Amniotic stem cell (primary cell): ENCODE measurements at places on chromosomes 7 and 10.

GRCh38 chr10:80075781-80076180, 2.7 kb upstream of the TMEM254 start:
- no peak for DNase-seq

- no peak for DNase-seq
Measured at GRCh38 chr10:132208462-132209050, 21.8 kb downstream of the DPYSL4 start.

GRCh38 chr7:114917211-114917839, 4.6 kb upstream of the MDFIC start:
- no peak for DNase-seq

GRCh38 chr10:72228318-72228751, 12.3 kb upstream of the ASCC1 start:
- no peak for DNase-seq

DNA sequence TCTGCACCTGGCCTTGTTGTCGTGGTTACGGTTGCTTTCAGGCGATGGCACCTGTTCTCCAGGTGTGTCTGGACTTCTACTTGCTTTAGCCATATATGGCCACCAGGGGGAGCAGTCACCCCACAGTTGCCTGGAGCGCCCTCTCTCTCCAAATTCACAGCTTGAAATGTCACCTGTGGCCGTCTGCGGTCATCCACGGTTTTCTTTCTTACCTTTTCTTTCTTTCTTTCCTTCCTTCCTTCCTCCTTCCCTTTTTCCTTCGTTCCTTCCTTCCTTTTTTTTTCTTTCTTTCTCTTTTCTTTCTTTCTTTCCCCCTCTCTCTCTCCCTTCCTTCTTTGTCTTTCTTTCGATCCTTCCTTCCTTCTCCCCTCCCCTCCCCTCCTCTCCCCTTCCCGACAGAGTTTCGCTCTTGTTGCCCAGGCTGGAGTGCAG, 150.5 kb upstream of the VKORC1L1 start:
- no peak for DNase-seq

GRCh38 chr7:63998549-63998948, at the start of gene ZNF722:
Gene ZNF722 (plus strand): TSS chr7:63998849. CDS start chr7:63998962, 113 bp downstream.
- DNase-seq: no peak

DNA sequence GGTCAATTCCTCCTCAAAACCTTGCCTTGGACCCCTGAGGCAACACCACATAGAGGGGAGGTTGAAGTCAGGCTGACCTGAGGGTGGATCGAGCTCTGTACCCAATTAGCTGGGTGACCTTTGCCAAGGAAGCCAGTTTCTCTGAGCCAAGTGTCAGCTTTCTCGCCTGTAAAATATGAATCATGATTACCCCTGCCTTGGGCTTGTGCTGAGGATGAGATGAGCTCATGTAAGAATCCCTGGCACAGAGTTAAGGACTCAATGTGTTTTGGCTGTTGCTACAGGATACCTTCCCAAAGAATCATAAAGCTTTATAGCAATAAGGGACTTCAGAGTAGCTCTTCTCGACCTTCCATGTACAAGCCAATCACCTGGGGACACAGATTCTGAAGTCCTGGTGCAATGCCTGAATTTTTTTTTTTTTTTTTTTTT, 43.5 kb upstream of the CACUL1 start:
- no peak for DNase-seq

DNA sequence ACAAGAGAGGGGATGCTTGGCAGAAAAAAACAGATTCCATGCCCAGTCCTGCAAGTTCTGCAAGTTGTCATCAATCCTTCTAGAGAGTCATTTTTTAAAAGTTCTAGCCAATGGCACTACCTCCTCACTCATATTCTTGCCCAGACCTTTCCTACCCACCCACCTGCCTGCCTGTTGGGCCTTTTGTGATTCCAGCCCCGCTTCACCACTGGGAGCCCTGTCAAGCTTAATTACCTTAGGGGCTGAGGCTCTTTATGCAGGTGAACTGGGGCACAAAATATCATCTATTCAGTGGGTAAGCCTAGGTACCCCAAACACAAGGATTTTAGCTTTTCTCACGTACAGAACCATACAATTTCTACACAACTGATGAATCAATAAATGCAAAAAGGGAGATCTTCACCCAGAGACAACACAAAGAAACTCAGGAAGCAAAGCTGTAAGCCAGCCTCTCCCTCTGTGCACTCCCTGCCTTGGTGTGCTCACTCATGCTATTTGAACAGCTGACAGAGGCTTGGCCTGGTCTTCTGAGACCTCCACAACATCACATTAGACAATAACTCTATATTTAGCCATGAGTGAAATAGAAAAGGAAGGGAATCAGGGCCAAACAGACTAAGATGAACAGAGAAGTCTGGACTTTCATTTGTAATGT, 222.6 kb downstream of the HTR7 start:
- DNase-seq: no peak

GRCh38 chr10:112195224-112195623, 11.7 kb upstream of the GPAM start:
- DNase-seq: no peak

- no peak for DNase-seq
Measured at GRCh38 chr10:11089272-11089671, 71.6 kb downstream of the CELF2 start.

DNA sequence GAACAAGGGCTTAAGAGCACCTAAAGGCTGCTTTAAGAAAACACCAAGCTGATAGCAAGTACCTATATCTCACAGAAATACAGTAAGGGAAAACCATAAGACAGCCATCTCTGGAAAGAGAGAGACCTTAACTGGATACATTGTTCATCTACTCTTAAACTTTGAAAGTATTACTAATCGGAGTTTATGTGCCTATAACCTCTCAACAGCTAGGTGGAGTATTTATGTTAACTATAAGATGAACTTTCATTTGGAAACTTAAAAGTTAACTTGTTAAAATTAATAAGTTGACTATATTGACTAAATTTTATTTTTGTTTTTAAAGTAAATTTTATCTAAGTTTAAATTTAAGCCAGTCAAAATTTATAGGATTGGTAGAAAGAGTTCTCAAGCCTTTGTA, 90.6 kb downstream of the USP6NL start:
- no peak for DNase-seq

DNA sequence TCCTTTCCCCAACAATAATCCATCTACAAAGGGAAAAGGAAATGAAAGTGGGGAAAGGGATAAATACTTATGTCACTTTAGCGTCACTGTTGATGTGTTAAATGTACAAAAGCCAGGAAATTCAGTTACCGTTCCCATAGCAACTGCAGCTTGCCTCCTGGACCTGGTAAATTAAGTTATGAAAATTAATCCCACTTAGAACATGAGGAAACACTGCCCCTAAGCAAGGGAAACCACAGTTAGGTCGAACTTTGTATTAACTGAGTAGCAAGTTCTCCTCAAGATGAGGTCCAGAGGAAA, 338.2 kb upstream of the AOAH start:
- DNase-seq: no peak

DNA sequence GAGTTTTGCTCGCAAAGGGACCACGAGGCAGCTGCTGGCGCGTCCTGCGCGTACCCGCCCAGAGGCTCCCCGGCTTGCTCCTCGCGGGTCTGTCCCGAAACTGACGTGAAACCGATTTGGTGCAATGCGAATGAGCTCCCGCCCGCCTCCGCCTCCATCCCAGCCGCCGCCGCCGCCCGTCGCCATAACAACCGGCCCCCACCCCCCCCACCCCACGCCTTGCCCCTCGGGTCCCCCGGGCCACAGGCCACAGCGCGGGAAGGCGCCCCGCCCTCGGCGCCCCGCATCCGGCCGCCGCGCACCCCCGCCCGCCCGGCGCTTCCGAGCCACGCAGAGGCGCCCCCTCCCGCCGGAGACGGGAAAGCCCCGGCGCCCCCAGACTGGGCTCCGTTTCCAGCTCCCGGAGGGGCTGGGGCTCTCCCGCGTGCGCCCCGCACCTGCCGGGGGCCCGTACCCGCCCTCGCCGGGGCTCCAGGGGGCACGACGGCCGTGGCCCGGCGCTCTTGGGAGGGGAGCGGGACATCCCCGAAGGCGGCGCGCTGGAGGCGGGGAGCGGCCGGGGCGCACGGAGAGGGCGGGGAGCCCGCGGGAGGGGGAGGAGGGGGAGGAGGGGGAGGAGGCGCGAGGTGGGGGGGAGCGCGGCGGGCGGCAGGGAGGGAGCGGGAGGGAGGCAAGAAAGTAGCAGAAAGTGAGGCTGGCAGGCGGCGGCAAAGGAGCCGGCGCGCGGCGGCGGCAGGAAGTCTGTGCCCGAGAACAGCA, at the start of gene CAMK1D:
Gene CAMK1D (plus strand): TSS at position 678 of the 759 bp plus-strand sequence.
- DNase-seq: peak; percentile 30

GRCh38 chr10:42475168-42476098, 162.9 kb downstream of the ZNF33B start:
- no peak for DNase-seq

GRCh38 chr10:32131388-32131787, 75.2 kb upstream of the KIF5B start:
- no peak for DNase-seq

DNA sequence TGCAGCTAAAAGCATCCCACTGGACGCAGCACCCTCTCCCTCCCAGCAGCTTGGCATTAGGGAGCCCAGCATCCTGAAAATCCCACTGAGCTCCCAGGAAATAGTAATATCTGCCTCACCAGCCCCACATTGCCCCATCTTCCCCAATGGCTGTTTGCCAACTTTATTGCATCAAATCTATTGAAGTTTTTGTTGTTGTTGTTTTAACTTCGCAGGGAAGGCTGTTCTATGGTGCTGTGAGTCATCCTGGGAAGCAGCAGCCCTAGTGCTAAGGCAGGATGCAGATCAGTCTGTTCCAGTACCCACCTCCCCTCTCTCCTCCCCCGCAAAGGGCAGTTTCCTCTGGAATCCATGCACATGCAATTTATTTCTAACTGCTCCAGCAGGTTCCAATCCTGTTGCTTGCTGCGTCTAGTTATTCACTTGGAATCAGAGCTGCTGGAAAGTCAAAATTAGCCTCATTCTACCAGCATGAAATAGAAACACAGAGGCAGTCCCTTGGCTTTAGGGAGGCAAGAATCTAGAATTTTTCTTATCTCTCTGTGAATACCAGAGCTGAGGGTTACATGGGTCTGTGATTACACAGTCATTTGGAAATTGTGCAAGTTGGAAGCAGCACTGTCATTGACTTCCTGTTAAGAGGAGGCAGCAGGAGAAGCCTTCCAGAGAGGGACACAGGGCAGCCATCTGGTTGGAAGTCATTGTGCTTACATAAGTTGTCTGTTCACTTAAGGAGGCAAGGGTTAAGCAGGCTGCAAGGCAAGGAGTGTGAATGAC, 115.9 kb upstream of the CACUL1 start:
- no peak for DNase-seq

DNA sequence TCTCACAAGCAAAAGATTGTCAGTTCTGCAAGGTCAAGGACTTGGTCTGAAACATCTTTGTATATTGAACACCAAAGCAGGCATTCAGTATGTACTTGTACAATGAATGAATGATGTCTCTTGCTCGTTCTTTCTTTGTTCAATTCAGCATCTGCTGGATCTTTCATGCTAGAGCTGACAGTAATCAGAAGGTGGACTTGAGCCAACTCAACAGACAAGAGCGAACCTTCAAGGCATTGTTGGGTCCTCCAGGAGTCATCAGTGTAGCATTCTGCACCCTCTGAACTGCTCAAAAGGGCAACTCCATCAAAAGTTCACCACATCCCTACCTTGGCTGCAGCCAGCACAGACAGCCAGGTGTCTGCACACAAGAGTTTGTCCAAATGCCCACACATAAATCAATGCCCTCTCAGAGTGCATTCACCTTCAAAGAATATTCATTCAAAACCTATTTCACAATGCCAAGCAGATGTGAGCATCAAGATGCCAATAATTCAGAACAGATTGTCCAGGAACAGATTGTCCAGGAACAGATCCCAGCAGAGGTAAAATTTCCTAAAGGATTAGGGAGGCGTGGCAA, 386.7 kb downstream of the CALN1 start:
- no peak for DNase-seq

GRCh38 chr10:80260295-80261243, 28.9 kb downstream of the MAT1A start:
- DNase-seq: no peak

- no peak for DNase-seq
Measured at GRCh38 chr10:79249186-79250121, 97.8 kb upstream of the PPIF start.

- no peak for DNase-seq
Measured at GRCh38 chr10:69939061-69939460, 113.6 kb upstream of the MACROH2A2 start.

GRCh38 chr10:17913604-17914003, 38.1 kb upstream of the SLC39A12 start:
- no peak for DNase-seq

DNA sequence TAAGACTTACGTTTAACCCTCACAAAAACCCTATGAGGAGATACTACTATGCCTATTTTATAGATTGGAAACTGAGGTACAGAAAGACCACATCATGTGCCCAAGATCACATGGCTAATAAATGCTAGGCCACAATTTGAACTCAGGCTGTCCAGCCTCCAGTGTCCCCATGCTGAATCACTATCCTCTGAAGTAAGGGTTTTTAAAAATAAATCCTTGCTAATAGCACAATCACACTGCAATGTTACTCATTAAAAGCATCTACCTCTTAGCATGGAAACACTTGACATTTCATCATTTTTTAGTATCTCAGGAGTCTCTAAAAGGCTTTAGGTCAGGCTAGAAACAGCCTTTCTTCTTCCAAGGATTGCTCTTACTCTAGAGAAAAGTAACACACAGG, 50.0 kb upstream of the PPP1R3C start:
- no peak for DNase-seq

DNA sequence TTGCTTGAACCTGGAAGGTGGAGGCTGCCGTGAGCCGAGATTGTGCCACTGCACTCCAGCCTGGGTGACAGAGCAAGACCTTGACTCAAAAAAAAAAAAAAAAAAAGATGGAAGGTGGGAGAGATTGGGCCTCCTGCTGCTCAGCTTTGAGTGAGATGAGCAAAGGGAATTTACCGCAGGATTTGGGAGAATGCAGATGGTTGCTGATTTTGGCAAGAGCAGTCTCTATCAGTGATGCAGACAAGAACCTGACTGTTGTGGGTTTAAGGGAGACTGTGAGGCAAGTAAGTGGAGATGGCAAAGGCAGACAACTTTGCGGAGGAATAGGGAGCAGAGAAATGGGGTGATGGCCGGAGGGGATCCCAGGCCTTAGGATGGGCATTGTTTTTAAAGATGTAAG, 1140.8 kb upstream of the AUTS2 start:
- DNase-seq: no peak

DNA sequence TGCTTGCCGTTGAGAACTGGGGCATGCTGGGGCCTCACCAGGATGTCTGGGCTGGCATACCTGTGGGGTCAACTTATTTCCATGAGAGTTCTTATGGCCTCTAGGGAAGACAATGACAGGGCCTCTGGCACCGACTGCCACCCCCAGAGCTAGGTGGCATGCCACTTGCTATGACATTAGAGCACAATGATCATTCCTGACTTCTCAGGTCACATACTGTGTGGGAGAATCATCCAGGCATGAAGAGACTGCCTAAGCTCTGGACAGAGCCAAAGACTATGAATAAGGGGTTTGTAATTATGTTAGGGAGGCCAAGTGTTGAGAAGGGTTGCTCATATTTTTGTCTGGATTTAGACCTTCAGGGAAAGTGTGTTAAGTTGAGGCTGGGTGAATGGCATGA, 97.5 kb downstream of the PTPN20 start:
- DNase-seq: no peak

DNA sequence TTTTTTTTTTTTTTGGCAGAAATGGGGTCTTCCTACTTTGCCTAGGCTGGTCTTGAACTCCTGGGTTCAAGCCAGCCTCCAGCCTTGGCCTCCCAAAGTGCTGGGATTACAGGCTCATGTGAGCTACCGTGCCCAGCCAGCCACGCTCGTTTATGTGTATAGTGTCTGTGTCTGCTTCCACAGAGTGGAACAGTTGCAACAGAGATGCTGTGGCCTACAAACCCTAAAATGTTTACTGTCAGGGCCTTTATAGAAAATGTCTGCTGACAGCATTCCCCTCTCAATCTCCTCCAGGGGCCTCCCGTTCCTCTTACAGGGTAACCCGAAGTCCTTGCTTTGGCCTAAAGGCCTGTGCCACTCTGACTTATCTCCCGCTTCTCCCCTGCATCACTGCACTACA, 87.6 kb upstream of the LEP start:
- DNase-seq: no peak
